ENCODE measurements at places on chromosomes 5 and 9. TPM values are rescaled to one million over a fixed set of nuclear protein-coding genes. Genes with fewer than 3 reads are reported as not detected.

Gene ADAMTS16
- total RNA-seq, result not detected

Gene SLC34A1
- total RNA-seq, result not detected

Gene TMEM232
- total RNA-seq, result not detected

Gene IL13
- not detected for total RNA-seq

Gene C5orf58
- total RNA-seq, result not detected

Gene BTNL3
- not detected for total RNA-seq

Gene ACER2
- total RNA-seq, result 5.2 TPM

Gene NIM1K
- total RNA-seq, result 0.41 TPM

Gene MFAP3
- total RNA-seq, result 21.3 TPM

Measured in G401 (cell line).